ENCODE measurements at places on chromosomes 4 and X.

- DNase-seq = no peak
These were observed 3.7 kb downstream of the EREG start for GRCh38 chr4:74368596-74368995.

- no peak for DNase-seq
These were observed 1.1 kb upstream of the SEPTIN6 start for GRCh38 chrX:119693996-119694451.

DNA sequence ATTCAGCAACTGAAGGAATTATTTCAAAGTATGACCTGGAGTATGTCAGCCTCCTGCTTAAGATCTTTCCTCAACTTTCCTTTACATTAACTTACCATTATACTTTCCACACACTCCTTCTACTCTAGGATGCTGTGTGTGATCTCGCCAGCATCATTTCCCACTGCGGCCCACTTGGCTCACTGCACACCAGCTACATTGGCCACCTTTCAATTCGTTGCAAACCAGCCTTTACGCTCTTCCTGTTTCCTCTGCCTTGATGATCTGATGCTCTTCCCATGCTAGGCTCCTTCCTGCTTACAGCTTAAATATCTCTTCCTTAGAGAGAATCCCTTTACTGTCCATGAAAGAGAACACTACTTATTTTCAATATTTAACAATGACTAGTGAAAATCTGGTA lies 95.1 kb downstream of the GPM6A start:
- DNase-seq = no peak

- DNase-seq = no peak
These were observed 30.6 kb downstream of the BBS12 start for GRCh38 chr4:122762966-122763716.

DNA sequence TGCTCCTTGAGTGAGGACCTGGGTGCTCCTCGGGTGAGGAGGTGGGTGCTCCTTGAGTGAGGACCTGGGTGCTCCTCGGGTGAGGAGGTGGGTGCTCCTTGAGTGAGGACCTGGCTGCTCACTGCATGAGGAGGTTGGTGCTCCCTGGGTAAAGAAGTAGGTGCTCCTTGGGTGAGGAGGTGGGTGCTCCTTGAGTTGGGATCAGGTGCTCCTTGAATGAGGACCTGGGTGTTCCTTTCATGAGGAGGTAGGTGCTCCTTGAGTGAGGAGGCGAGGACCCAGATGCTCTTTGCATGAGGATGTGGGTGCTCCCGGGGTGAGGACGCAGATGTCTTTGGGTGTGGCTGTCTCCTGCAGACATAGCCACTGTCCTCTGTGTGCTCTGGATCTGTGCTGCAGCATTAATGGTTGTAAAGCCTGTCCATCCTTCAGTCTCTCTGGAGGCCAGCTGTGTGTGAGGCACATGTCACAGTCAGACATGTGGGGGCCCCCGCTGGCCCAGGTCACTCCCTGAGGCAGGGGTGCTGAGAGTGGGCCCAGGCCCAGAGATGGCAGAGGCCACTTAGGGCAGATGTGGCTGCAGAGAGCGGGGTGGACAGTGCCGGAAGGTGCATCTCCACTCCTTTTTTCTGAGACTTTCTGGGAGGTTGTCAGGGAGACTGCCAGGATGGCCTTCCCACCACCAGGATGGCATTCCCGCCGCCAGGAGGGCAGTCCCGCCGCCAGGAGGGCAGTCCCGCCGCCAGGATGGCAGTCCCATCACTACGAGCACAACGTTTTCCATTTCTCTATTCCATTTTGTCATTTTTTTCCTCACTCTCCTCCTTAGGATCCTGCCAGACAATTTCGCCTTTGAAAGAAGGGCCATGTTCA lies 101.8 kb downstream of the HMX1 start:
- DNase-seq = peak; percentile 7

DNA sequence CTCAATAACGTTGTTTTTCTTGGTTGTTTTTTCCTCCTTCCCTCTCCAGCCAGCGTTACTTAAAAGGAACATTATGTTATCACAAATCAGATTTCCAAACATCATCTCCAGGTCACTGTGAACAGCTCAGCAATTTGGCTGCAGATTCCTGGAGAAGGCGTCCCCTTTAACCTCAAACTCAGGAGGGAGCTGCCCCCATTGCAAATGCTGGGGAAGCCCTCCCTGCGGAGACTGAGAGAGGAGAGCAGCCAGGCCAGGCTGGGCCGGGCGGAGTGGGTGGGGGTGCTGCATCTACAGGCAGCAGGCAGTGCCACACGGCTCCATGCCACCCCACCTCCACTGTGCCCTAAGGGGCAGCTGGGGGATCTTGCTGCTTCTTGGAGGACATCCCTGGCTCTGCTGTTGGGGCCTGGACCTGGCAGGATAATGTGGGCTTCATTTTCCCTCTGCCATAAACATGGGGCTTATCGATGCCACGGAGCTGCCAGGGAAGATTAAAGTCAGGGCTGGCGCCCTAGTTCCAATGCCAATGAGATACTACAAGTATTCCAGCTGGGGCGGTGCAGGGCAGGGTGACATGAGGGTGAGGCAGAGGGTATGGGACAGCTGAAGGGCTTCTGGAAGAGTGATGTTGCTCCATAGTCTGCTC lies 148.8 kb downstream of the PJA1 start:
- peak; percentile 50 for DNase-seq

Data from left ventricle myocardium superior (tissue), 1 donor.